ENCODE measurements at places on chromosomes 2 and 18.

DNA sequence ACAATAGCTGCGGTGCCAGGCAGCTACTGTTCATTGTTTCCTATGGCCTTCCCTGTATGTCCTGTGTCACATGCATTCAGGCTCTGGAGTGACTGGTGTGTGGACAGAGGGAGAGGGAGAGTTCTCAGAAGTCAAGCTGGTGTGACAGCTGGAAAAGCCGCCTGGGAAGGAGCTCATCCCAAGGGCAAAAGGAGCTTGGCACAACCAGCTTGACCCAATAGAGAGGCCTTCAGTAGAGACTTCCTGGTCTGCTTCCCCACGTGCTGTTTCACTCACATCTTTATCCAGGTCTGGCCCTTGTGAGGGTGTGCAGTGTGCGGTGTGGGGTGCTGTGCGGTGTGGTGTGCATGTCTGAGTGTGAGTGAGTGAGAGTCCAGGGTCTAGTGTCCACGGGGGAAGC, 11.1 kb upstream of the NT5DC4 start:
- peaks cover 42% of the 10 kb centered on the region for H3K4me1 ChIP-seq
- no peak overlapping the region for H3K27ac ChIP-seq
- no peaks in the 10 kb centered on the region for H3K36me3 ChIP-seq
- no peak overlapping the region for H3K4me3 ChIP-seq

GRCh38 chr2:128438091-128438490, 119.4 kb upstream of the HS6ST1 start:
- H3K4me1 ChIP-seq: no peaks in the 10 kb centered on the region
- no peak overlapping the region for H3K27ac ChIP-seq
- no peaks in the 10 kb centered on the region for H3K36me3 ChIP-seq
- peaks cover 14% of the 10 kb centered on the region for H3K27me3 ChIP-seq
- H3K4me3 ChIP-seq: no peak overlapping the region

DNA sequence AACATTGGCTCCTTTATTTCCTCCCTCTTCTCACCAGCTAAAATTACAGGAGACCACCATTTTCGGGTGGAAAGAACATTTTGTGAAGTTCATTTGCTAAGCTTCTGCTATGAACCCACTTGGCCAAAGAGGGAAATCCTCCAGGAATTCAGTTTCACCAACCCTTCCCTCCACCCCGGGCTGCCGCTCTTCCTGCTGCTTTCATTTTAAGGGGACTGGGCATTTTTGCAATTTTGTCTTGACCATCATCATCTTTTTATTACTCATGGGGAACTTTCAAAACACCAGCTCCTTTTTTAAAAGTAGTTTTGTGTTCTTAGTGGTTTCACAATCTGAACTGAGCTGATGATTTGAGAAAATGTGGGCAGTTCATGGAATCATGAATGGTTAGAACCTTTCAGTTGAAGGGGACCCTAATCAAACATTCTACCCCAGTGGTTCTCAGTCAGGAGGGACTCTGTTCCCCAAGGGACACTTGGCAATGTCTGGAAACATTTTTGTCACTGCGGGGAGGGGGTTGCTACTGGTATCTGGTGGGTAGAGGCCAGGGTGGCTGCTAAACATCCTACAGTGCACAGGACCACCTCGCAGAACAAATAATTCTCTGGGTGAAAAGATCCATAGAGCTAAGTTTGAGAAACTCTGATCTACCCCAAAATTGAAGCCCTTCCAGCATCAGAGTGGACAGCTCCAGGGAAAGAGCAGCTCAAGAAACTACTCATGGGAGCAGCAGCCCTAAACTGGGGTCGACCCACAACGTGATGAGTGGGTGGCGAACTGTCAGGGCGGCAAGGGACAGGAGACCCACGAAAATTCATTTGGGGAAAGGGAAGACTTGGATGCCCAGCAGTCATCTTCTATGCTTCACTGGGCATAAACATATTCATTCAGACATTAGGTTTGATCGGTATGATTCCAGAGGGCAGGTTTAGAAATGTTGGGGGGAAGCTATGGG, 92.9 kb downstream of the ACKR3 start:
- H3K27me3 ChIP-seq: peaks cover 45% of the 10 kb centered on the region
- no peak overlapping the region for H3K27ac ChIP-seq
- DNase-seq: no peak
- H3K4me1 ChIP-seq: no peaks in the 10 kb centered on the region
- H3K36me3 ChIP-seq: no peaks in the 10 kb centered on the region

DNA sequence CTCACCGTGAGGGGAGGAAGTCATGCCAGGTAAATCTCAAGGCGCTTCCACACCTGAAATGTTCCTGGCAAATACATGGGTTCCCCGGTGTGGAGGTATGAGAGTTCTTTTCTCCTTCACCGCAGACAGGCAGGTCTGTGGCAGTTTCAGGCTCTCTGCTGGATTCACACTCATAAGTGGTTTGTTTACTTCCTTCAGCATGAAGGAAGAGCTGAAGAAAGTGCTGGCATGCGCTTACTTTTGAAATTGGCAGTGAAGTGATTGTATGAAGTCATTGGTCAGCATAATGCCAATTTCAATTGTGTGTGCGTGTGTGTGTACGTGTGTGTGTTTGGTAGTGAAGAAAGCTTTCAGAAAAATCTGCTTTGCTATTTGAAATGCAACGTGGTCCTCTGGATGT, 43.4 kb downstream of the RNF144A start:
- H3K4me1 ChIP-seq: peaks cover 40% of the 10 kb centered on the region
- no peak overlapping the region for H3K27ac ChIP-seq
- H3K4me3 ChIP-seq: no peak overlapping the region

DNA sequence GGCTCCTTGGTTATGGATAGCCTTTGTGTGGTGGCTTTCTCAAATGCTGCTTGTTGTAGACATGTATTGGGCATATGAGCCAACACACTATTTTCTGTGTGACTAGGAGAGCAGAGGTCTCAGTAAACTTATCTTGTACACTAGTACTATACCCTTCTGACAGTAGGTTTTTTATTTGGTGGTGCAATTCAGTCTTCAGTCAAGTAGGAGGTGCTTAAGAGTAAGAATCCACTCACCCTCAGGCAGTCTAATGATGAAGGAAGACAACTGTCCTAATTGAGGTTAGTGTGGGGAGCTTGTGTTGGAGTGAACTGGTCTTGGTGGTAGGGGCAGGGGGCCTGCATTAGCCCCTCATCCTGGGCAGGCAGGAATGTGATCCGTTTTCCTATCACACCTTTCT, 164.0 kb downstream of the SLC4A10 start:
- no peak overlapping the region for H3K27ac ChIP-seq
- no peak for DNase-seq
- no peak overlapping the region for H3K4me3 ChIP-seq

DNA sequence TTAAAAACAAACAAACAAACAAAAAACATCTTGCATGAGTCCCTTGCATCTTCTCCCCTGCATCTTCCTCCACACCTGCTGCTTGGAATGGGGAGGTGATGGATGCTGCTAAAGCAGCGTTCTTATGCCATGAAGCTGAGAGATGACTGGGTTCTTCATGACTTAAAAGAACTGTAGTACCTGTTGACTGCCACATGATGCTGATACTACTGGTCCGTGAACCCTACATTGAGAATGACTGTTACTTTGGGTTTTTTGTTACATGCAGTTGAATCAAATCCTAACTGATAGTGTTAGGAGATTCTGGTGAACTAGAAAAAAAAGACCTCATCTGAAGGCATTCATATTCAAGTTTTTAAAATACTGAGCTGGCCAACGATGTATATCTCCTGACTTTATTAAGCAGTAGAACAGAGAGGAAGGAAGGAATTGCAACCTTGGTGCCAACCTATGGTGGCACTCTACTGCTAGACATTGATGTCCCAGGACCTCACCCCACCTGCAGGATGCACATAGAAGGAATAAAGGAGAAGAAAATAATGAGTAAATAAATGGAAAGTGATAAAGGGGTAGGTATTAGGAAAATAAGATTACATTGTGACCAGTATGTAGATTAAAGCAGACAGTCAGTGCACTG, 63.2 kb upstream of the SPAG16 start:
- no peak overlapping the region for H3K27ac ChIP-seq
- H3K36me3 ChIP-seq: no peaks in the 10 kb centered on the region
- H3K27me3 ChIP-seq: no peaks in the 10 kb centered on the region
- H3K4me1 ChIP-seq: peaks cover 7% of the 10 kb centered on the region
- no peak overlapping the region for H3K4me3 ChIP-seq
- DNase-seq: no peak

- H3K27me3 ChIP-seq: peaks cover 4% of the 10 kb centered on the region
- H3K36me3 ChIP-seq: no peaks in the 10 kb centered on the region
- H3K4me1 ChIP-seq: peaks cover 3% of the 10 kb centered on the region
- no peak overlapping the region for H3K4me3 ChIP-seq
- no peak for DNase-seq
Measured at GRCh38 chr18:58117786-58118403, 73.9 kb downstream of the NEDD4L start.

GRCh38 chr2:14631406-14632040, 994 bp upstream of the LRATD1 start:
- DNase-seq: no peak
- no peak overlapping the region for H3K27ac ChIP-seq
- H3K4me1 ChIP-seq: peaks cover 4% of the 10 kb centered on the region
- H3K36me3 ChIP-seq: no peaks in the 10 kb centered on the region

DNA sequence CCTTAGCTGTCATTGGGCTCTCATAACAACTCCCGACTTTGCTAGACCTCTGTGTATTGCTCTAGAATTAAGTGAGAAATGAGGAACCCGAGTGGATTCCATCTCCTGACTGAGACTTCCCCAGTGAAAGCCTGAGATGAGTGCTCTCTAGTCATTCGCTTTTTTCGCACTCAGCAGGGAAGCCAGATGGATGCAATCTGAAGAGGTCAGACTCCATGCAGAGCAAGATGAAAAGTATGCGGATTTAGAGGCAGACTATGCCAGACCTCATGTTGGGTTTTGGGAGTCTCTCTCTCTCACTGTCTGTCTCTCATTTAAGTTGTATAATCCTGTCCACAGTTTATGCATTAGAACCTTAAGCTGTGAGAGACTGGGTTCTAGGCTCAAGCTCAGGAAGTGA, 88.6 kb downstream of the SLC5A7 start:
- no peak overlapping the region for H3K27ac ChIP-seq
- H3K27me3 ChIP-seq: no peaks in the 10 kb centered on the region
- no peaks in the 10 kb centered on the region for H3K4me1 ChIP-seq
- no peaks in the 10 kb centered on the region for H3K36me3 ChIP-seq

DNA sequence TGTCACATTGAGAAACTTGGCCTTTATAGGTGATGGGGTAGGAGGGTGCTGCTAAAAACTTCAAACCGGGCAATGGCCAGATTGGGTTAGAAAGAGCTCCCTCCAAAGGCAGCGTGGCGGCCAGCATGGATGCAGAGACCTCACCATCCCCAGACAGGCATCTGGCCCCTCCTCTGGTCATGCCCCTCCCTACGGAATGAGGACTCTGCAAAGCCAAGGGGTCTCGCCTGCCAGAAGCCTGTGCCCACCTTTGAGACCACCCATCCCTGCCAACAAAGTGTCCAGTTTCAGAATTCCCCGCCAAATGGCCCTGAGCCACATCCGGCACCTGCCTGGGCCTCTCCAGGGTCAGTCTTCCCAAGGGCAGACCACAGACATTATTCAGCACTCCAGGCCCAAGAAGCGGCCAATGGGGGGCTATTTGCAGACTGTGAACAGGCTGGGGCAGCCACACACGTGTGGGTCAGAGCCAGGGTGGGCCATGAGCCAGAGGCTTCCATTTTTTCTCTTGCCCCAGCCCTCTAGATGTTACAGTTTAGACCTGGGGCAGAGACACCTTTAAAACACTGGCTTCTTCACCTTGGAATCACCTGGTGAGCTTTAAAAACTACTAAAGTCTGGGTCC, 4.2 kb upstream of the ATP6V1B1 start:
- H3K27ac ChIP-seq: no peak overlapping the region
- no peak for DNase-seq
- H3K4me1 ChIP-seq: no peaks in the 10 kb centered on the region
- no peaks in the 10 kb centered on the region for H3K36me3 ChIP-seq

- H3K27me3 ChIP-seq: no peaks in the 10 kb centered on the region
- H3K36me3 ChIP-seq: peaks cover 46% of the 10 kb centered on the region
- H3K4me3 ChIP-seq: no peak overlapping the region
Measured at GRCh38 chr2:156480376-156480775, 44.2 kb downstream of the GPD2 start.

GRCh38 chr2:236882074-236882473, 203.6 kb upstream of the COPS8 start:
- H3K4me3 ChIP-seq: no peak overlapping the region
- H3K27ac ChIP-seq: no peak overlapping the region
- no peaks in the 10 kb centered on the region for H3K36me3 ChIP-seq

GRCh38 chr2:183035954-183036669, 2.1 kb downstream of the NCKAP1 start:
- no peaks in the 10 kb centered on the region for H3K36me3 ChIP-seq
- H3K4me1 ChIP-seq: peaks cover 34% of the 10 kb centered on the region
- no peak for DNase-seq
- peaks cover 64% of the 10 kb centered on the region for H3K27me3 ChIP-seq
- H3K4me3 ChIP-seq: peak overlapping the region; percentile 79

DNA sequence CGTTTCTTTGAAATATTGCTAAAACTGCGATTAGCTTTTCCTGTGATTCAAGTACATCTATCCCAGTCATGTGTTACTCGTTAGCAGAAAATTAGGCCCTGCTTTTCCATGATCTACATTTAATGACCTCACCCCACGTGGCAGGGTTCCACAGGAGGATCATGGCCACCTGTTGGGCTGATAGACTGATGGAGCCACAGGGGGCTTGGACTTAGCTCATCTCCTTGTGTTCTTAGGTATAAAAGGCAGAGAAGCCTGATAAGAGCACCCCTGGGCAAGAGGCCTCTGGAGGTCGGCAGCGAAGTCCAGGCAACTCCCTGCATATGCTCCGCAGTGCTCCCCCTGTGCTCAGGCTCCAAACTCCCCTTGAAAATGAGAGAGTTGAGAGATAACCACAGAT, 12.9 kb downstream of the FZD7 start:
- H3K27me3 ChIP-seq: peaks cover 32% of the 10 kb centered on the region
- H3K4me1 ChIP-seq: no peaks in the 10 kb centered on the region
- no peak overlapping the region for H3K4me3 ChIP-seq
- no peaks in the 10 kb centered on the region for H3K36me3 ChIP-seq

GRCh38 chr2:170812710-170813600, 3.7 kb upstream of the GAD1 start:
- DNase-seq: peak; percentile 40
- H3K27me3 ChIP-seq: peaks cover 69% of the 10 kb centered on the region
- H3K27ac ChIP-seq: no peak overlapping the region
- H3K36me3 ChIP-seq: no peaks in the 10 kb centered on the region

DNA sequence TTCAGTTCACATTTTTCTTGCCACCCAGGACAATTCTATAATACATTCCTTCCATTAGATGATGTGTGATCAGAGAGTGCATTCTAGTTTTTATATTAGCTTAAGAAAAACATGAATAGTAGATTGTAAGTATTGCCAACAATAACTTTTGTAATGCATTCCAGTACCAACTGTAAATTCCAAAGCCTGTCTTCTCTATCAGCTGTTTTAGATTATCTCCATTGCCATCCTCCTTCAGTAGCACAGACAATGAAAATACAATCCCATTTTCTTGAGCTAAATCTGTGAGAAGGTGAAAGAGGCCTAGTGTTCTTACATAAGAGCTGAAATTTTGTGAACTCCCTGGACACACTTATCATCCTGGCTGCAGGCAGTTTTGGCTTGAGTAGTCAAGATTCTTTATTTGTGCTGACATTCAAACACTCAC, 103.9 kb downstream of the CCBE1 start:
- no peak for DNase-seq
- no peaks in the 10 kb centered on the region for H3K27me3 ChIP-seq
- no peaks in the 10 kb centered on the region for H3K36me3 ChIP-seq
- H3K4me1 ChIP-seq: no peaks in the 10 kb centered on the region

GRCh38 chr2:11527001-11527400, 6.8 kb upstream of the GREB1 start:
- DNase-seq: no peak
- no peaks in the 10 kb centered on the region for H3K4me1 ChIP-seq
- H3K27me3 ChIP-seq: peaks cover 38% of the 10 kb centered on the region
